NCI-H1930 (cell line): ENCODE measurements at places on chromosomes 12 and 14.

GRCh38 chr12:75650595-75651341 is 139.4 kb upstream of the KRR1 start:
- DNase-seq, result no peak

DNA sequence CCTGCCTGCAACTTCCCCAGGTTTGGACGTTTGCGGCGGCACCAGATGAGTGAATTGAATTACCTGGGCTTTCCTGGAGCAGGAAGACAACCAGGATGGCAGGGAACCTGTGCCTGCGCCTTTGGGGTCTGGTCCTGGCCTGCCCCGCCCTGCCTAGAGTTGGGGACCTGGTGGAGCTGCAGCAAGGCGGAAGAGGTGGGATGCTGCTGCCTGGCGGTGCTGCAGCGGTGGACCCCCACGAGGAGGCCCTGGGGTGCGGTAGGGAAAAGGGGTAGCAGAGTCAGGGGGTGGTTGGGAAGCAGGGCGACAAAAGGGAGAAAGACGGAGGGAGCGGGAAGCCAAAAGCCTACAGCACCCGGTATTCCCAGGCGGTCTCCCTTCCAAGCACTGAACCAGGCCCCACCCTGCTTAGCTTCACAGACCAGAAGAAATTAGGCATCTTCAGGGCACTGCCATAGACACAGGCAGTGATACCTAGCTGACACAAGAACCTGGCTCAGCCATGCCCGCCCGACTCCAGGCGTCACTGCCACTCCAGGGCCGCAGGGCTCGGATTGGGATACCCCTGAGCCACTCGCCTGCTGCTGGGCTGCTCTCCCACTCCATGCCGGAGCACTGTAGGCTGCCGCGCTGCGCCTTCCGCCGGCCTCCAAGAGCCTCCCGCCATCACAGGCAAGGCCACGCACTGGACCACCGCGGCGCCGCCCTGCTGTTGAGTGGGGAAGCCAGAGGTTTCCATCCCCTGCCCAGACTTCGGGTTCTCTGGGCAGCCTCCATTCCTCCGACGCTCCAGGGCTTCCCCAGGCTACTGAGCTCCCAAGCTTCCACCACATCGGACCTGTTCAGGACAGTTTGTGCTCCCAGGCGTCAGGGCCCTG is 155.2 kb upstream of the ALG10B start:
- no peak for DNase-seq

GRCh38 chr14:96056509-96057422 is 17.6 kb downstream of the C14orf132 start:
- DNase-seq, result no peak

- DNase-seq, result no peak
Observed at GRCh38 chr12:19167708-19168107, 38.2 kb downstream of the PLEKHA5 start.

DNA sequence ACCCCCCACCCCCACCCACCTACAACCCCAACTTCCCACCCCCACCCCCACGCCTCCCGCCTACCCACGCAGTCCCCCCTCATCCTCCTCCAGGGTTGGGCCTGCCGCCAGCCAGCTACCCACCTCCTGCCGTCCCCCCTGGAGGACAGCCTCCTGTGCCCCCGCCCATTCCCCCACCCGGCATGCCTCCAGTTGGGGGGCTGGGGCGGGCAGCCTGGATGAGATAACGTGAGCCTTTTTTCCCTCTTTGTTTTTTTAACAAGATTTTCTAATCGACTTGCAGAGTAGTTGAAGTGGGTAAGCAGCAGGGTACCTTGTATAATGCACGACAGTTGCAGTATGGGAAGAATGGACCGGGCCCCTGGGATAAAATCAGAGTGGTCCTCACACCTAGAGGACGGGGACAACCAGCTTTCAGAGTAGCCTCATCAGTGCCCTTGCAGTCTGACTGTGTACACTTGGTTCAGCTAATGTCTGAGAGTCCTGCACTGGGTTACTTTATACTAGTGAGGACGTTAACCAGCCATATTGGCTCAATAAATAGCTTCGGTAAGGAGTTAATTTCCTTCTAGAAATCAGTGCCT is 29.4 kb downstream of the CCNK start:
- DNase-seq, result no peak

GRCh38 chr12:132761032-132761920 is at the start of gene ANKLE2:
TSS of gene ANKLE2 (minus strand) at chr12:132761832. CDS start at chr12:132761798, 34 bp downstream.
- DNase-seq, result no peak

GRCh38 chr12:95790917-95791849 is 619 bp upstream of the NTN4 start:
- peak; percentile 26 for DNase-seq

- no peak for DNase-seq
Observed at GRCh38 chr12:63419154-63419553, 249.1 kb downstream of the DPY19L2 start.

- DNase-seq, result no peak
Observed at GRCh38 chr12:15700595-15700994, 88.6 kb downstream of the EPS8 start.

- no peak for DNase-seq
Observed at GRCh38 chr12:82225871-82226270, 132.3 kb downstream of the CCDC59 start.

GRCh38 chr14:73775339-73776193 is 61.4 kb upstream of the PNMA1 start:
- DNase-seq, result no peak

DNA sequence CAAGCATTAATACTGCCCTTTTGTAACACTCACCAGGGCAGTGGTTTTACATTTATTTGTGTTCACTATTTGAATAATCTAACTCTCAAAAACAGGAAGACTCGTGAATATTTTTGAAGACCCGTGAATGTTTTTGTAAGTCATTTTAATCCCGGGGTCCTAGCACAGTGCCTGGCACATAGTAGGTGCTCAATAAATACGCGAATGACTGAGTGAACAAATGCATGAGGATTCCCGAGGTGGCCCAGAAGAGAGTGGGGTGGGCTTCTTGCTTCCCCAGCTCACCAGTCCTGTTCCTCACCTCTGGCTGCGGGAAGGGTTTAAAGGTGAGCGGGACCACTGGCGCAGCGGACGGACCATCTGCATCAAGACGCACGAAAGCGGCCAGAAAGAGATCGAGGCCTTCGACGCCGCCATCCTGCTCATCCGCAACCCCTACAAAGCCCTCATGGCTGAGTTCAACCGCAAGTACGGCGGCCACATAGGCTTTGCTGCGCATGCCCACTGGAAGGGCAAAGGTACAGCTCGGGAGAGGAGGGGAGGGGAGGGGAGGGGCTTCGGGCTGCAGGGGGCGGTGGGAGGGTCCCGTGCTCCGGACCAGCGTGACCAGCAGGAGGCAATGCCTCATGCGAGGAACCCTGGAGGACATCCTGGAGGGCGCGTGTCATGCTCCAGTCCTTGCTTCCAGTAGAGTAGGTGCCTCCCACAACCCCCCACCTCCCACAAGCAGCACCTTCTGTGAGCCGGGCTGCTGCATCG is 98.9 kb downstream of the CMKLR1 start:
- no peak for DNase-seq

DNA sequence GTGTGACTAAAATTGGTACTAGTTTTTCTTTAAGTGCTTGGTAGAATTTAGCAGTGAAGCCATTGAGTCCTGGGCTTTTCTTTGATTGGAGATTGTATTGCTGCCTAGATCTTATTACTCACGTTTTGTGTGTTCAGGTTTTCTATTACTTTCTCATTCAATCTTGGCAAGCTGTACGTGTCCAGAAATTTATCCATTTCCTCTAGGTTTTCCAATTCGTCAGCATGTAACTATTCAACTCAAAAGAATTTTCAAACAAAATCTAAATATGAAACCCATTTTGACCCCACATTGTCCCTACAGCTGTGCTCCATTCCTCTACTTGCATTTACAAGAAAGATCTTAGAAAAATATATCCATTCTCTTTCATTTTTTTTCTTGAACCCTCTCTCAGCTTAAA is 1613.4 kb upstream of the SEL1L start:
- no peak for DNase-seq

DNA sequence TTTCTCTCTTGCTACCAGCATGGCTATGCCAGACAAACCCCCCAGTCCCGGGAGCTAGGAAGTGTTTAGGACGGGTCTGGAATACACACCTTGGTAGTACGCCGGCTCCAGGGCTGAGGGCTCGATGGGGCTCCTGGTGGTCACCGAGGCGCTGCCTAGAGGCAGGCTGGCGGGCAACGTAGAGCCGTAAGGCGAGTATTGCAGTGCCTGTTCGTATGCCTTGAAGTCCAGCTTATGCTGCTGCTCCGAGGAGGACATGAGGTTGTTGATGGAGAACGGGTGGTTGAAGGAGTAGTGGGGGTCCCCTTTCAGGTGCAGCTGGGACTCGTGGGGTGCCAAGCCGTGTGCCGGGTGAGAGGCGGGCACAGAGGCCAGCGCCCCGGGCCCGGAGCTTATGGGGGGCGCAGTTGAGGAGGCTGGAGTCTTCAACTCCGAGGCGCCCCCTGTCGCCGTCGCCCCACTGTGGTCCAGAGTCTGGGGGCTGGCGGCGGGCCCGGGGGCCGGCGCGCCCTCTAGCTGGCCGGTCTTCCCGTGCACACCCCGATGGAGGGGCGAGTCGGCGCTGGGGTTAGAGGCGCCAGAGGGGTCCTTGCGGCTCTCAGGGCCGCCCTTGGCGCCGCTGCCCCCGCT is 3.6 kb downstream of the FOXA1 start:
- DNase-seq, result no peak

DNA sequence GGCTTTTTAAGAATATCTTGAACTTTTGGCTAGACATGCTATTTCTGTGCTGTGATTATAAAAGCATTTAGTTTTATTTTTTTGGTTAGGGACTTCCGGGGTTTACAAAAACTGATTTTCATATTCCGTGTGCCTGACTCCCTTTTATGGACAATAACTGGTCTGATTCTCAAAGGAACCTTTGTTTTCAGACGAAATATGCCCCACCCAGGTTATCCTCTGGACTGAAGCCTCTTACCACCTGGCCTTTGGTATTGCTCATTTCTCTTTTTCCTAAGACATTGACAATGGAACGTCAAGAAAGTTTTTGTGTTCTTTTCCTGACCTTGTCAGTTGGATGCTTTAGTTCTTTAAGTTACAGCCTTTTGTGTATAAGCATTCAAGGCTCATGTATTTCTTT is 10.8 kb downstream of the TIGAR start:
- no peak for DNase-seq

- no peak for DNase-seq
Observed at GRCh38 chr12:31002999-31003398, 70.7 kb upstream of the DDX11 start.

- DNase-seq, result no peak
Observed at GRCh38 chr14:55316564-55316963, 45.3 kb downstream of the FBXO34 start.

DNA sequence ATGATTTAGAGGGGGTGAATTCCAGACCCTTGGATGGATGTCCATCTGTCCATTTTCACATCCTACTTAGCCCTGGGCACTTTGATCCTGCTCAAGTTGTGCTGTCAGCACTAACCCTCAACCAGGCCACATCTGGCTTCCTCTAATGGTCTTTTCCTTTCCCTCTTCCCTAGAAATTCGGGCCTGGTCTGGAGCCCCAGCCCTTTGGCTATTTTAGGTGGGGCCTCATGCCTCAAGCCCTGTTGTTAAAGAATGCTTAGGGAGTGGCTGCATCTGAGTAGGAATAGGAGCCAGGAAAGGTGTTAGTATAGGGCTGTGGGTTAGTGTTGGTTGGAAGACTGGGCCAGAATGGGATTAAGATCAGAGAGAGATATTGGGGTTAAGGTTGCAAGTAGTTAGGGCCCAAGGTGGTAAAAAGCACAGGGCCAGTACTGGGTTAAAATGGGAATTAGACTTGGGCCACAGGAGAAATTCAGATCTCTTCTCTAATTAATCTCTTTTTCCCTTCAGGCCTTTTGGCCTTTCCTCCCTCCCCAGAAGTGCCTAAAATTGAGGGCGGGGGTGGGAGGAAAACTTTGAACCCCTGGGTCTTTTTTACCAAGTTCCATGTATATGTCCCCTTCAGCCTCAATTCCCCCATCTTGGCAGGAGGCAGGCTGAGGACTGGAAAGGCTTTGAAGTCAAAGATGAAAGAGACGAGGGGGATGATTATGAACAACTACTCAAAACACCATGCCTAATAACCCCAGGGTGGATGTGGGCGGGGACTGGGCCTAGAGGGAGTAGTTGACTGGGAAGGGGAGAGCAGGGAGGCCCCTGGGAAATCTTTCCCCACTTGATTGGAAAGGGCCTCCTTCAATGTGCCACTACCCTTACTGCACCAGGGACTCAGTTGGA is 4.0 kb upstream of the ZNF385A start:
- DNase-seq, result no peak

DNA sequence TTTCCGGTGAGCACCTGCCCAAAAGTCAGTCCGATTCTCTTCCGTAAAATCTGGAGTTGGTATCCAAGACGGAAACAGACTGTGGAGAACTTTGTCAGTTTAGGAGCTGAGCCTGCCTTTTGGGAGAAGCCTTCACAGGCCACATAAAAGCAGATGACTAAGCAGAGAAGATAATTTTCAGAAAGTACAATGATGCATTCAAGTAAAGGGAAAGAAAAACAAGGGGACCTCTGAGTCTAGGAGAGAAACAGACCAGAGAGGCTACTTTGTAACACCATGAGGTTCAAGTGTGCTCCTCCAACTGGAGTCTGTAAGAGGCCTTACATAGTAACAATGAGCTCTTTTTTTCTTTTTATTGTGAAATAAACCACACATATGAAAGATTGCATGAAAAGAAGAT is 21.1 kb downstream of the TMED8 start:
- DNase-seq, result no peak

GRCh38 chr14:101062065-101062450 is 158.5 kb upstream of the RTL1 start:
- DNase-seq, result no peak

- DNase-seq, result no peak
Observed at GRCh38 chr12:83642205-83642604, 955.5 kb downstream of the TMTC2 start.

DNA sequence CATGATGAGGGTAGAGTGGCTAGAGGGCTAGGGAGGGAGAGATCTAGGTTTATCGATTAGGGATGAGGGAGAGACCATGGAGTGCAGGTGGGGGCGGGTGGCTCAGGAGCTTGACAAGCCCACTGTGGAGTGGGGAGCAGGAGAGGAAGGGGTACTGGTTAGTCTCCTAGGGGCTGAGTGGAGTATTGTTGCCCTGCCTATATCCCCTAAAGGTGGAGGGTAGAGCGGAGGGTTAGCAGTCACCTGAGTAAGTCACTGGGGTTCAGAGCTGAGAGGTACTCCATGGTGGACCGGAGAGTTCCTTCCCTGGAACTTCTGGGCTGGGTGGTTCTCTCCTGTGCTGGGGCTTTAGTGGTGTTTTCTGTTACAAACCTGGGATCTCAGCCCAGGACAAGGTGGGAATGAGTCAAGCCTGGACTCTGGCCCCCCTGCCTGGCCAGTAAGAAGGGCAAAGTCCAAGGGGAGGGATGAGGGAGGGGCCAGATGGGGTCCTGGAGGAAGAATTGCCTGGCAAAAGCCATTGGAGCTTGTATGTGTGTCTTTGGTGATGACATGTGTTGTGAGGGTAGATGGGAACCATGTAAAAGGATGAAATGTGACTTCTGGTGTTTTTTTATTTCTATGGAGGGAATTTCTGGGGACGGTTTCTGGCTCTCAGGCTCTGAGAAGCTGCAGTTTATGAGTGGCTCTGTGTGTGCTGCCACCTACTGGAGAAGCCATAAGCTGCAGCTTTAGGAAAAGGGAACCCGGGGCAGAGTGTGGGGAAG is at the start of gene CIDEB:
Gene CIDEB, minus strand, starts transcription at position 403 of the 767 bp plus-strand sequence. Its CDS starts 119 bp downstream, at position 284.
- DNase-seq, result peak; percentile 29
